CMK (cell line): ENCODE measurements at places on chromosomes 1 and 21.

DNA sequence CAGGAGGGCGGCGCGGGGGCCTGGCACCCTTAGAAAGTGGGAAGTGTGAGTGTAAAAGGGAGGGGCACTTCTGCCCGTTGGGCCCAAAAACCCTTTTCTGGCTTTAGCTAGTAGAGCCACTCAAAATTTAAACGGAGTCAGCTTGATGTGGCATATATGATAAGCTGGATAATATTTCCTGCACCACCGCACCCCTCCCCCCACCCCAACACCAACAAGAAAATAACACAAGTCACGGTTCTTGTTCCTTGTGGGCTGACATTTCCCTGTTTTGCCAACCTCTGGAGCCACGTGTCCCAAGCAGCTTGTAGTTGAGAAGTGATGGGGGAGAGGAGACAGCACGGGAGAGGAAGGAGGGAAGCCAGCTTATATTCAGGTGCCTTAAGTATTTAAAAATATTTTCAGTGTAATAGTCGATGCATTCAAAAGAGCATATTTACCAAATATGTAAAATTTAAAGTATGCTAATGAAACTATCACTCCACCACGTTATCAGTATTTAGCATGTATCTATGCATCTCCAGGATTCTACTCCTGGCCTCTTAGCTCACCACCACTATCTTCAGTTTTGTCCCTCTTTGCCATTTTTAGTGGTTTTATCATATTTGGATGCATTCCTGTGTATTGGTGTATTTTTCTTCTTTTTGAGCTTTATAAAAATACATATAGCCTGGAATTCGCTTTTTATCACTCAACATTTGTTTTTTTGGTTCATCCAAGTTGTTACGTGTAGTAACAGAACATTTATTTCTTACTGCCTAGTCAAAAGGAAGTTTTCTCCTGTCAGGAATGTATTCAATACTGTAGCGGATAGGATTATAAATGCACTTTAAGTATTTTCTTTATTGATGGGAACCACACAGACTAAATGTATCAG is 773 bp upstream of the DDX59 start:
- DNase-seq, result no peak

GRCh38 chr1:232553809-232554208 is 76.1 kb downstream of the SIPA1L2 start:
- no peak for DNase-seq

DNA sequence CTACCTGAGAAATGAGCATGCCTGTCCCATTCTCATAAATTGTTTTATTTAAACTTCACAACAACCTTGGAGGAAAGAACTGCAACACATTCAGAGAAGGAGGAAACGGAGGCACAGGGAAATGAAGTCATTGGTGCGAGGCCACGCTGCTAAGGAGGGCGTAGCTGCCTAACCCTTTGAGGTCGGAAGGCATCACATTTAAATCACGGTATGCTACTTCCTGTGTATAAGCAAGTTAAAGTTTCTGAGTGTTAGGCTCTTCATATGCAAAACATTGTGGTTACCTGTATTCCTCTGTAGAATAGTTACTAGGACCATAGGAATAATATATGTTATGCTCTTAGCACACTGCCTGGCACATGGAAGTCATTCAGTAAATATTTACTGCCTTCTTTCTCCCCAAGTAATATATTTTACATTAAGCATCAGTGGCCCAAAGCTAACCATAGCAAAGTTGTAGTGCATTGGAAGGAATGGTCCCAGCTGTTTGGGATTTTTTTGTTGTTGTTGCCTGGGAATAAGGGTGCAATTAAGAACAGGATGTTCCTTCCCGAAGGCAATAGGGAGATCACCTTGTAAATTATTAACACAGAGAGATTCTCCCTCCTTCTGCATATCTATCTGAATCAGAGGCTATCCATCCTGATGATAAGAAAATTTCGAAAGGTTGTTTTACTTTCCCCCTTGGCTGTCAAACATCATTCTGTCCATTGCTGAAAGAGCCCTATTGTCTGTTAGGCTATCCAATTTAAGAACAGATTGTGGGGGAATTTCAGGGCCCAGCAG is 192.2 kb upstream of the C8B start:
- no peak for DNase-seq

GRCh38 chr1:47201179-47201578 is 11.3 kb upstream of the PDZK1IP1 start:
- DNase-seq, result no peak

GRCh38 chr1:109714661-109715372 is 2.8 kb downstream of the GSTM5 start:
- no peak for DNase-seq

GRCh38 chr1:150024156-150024555 is 13.6 kb upstream of the OTUD7B start:
- DNase-seq, result no peak

GRCh38 chr1:12745992-12746323 is at the start of gene CFAP107:
CFAP107 (plus strand) TSS chr1:12746200; CDS start chr1:12746431, 231 bp downstream.
- DNase-seq, result no peak

- no peak for DNase-seq
Measured at GRCh38 chr1:83942914-83943313, 56.0 kb downstream of the TTLL7 start.

DNA sequence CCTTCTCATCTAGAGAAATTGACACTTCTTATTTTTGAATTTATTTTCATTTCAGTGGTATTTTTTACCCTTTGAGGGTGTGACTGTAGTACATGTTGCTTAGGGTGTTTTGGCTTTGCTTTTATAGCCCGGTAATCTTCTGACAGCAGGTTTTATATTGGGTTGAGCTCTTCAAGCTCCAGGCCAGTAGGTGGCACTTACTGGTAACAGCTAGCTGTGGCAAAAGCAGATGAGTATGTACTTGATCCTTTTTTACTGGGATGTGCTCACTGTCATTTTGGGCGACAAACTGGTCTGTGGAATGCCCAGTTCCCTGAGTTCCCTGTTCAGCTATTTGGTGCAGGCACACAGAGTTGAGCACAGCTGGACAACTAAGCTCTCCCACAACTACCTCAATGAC is 916.2 kb upstream of the B3GALT2 start:
- DNase-seq, result no peak

DNA sequence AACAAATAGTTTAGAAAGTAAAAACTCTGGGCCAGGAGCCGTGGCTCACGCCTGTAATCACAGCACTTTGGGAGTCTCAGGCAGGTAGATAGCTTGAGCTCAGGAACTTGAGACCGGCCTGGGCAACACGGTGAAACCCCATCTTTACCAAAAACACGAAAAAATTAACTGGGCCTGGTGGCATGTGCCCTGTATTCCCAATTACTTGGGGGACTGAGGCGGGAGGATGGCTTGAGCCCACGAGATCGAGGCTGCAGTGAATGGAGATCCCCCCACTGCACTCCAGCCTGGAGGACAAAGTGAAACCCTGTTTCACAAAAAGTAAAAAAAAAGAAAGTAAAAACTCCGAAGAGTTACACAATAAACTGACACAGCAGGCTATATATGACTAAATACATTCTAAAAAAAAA is 10.6 kb downstream of the CEP170 start:
- DNase-seq, result no peak

DNA sequence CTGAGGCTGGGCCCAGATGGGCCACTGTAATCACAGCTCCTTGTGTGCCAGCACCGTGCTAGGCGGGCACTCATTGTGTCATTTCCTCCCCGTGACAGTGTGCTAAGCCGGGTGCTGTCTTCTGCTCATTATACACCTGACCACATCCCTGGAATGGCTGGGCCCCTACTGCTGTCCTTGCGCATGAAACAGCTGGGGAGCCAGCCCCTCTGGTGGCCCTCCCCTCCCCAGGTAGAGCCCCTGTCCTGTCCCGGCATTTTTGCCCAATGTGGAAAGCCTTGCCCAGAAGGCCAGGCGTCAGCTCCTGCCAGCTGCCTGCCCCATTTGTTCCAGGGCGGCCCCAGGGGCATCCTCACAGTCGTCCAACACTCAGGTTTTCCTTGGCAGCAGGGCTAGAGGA is 107.4 kb upstream of the CASZ1 start:
- DNase-seq, result no peak

DNA sequence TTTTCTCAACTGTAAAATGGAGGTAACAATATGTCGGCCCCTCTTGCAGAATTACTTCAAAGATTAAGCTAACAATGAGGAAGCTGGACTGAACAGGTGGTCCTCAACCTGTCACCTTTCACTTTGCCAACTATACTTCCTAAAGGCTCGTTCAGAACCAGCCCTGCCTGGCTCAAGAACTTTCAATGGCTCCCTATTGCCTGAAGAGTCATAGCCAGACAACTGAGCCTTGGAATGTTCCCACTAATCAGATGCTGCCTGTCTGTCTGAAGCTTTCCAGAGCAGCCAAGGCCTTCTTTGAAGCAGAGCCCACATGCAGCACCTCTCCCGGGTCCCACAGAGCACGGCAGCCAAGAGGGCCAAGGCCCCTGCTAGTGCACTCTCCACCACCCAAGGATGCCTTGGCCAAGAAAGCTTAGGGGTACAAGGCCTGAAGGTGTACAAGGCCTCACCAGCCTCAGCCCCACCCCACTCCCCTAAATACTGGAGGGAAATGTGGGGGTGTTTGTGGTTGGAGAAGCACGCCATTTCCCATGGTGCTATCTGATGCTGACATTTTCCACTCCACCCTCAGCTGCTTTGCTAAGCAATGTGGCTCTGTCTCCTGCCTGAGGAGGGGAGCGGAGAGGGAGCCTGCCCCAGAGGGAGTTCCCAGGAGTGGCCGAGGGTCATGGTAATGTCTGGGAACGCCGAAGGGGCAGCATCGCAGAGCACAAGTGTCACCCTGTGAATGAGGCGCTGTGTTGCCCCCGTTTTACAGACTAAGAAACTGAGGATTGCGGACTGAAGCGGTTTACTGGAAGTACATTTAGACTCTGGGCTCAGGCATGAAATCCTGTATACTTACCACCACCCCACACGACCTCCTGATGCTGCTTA is 8.2 kb upstream of the LAPTM5 start:
- no peak for DNase-seq

- DNase-seq, result no peak
Measured at GRCh38 chr1:201501812-201502510, 5.0 kb downstream of the CSRP1 start.

- no peak for DNase-seq
Measured at GRCh38 chr1:232704694-232705680, 75.1 kb upstream of the SIPA1L2 start.

- DNase-seq, result no peak
Measured at GRCh38 chr21:37888659-37889058, 27.6 kb downstream of the KCNJ6 start.

GRCh38 chr1:2594641-2595131 is 8.1 kb downstream of the PRXL2B start:
- DNase-seq, result no peak

DNA sequence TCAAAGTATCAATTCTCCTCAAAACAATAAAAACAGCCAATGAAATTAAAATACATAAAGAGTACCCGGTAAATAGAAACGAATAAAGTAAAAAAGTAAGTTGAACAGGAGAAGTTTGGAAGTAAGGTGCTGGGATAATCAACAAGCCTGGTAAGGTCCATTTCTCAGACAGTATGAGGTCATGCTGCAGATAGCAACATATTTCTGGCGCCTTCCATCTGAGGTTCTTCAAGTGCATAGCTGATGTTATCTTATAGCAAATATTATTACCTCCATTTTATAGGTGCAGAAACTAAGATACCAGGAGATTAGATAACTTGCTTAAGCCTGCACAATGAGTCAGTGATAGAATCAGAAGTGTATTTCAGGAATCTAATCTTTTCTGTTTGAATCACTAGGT is 23.7 kb upstream of the CEP350 start:
- DNase-seq, result no peak

DNA sequence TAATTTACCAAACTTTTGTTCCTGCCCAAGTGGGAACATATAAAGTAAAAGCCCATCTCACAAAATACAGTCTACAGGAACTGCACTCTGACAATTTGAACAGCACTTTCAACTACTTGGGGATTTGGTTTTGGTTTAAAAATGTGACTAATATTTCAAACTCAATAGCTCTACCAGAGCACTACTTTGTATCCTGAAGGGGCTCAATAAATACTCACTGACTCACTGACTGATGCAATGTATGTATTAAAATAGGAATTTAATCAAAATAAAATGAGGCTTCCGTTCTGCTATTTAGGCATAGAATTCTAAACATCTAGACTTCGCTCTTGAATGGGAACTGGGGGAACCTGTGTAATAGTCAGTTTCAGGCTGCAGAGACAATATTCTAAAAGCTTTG is 21.9 kb downstream of the EFCAB14 start:
- DNase-seq, result no peak

- DNase-seq, result no peak
Measured at GRCh38 chr1:157137408-157138219, 581 bp downstream of the ETV3 start.

DNA sequence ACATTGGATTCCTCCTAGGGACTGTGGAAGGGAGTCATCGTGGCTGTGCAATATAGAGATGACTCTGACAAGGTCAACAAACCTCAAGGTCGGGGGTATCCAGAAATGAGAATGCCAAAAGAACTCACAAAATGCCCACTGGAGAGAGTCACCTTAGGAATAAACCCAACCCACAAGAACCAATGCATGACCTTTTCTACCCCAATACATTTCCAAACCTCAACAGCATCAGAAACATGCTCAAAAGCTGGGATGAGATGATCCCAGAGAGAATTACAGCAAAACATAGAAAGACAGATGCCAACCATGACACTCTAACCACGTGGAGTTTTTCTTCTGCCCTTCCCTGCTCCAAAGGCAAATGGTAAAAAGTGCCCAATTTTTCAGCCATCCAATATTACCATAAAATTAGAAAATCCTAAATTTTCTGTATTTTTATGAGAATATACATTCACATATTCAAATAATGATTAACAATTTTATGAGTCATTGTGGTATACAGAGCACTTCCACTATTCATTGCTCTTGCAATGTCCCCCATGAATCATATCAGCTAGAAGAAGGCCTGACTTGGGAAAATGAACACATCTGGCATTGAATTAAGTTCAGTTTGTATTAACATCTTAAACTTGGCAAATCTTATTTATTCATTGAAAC is 88.2 kb upstream of the PALMD start:
- no peak for DNase-seq

DNA sequence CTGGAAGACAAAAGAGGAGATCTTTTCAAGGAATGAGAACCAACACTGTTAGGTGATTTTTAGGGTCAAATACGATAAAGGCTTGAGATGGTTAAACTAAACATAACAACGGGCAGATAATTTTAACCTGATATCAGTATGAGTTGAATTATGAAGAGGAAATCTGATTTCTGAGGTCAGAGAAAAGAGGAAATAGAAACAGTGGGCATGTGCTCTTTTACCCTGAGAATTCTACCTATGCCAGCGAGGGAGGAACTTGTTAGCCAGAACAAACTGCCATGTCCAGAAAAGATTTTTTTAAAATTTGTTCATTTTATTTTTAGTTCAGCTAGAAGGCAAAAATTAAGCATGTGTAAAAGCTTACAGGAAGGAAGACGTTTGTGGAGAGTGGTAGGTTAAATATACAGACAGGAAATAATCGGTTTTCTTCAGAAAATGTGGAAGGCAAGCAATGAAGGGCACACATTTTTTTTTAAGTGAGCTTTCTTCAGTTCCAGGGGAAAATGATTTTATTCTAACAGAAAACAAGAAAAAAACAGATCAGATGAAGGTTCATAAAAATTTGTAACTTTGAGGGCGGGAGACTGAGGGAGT is 1745.3 kb downstream of the MRPL39 start:
- no peak for DNase-seq
